MV-4-11 (cell line): ENCODE measurements at places on chromosomes 4 and X.

- DNase-seq = no peak
Measured at GRCh38 chr4:176760471-176760870, 32.3 kb downstream of the VEGFC start.

DNA sequence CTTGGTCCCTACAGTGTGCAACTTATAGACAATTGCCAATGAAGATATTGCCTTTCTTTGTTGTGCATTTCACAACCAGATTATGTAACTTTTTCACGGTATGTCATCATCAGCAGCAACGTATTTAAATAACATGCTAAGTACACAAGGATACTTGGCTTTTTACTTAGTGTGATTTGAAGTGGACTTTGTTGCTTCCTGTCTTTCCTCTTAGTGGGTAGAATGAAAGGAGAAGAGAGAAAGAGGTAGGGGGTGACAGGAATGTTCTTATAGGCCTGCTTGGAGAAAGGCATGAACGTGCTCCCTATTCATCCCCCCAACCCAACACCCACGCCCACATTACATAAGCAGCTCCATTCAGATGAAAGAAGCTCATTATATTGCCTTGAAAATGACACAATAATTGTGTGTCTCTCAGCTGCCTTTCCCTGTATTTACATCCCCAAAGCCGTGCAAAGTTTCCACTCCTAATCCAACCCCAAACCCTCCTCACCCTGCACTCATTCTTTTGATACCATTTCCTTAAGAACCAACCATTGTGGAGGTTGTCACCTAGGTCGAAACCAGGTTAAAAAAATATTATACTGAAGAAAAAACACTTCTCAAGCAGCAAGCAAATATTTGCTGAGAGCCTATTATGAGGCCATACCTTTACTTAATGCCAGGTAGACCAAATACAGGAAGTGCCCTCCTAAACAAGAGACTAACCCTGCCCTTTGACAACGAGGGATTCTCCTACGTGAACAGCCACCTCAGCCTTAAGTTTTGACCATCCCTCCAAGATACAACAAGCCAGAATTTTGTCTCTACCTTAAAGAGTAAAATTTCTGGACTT is 25.2 kb upstream of the GK start:
- peak; percentile 84 for DNase-seq

GRCh38 chr4:140861359-140862176 is 105.4 kb upstream of the TBC1D9 start:
- peak; percentile 58 for DNase-seq

DNA sequence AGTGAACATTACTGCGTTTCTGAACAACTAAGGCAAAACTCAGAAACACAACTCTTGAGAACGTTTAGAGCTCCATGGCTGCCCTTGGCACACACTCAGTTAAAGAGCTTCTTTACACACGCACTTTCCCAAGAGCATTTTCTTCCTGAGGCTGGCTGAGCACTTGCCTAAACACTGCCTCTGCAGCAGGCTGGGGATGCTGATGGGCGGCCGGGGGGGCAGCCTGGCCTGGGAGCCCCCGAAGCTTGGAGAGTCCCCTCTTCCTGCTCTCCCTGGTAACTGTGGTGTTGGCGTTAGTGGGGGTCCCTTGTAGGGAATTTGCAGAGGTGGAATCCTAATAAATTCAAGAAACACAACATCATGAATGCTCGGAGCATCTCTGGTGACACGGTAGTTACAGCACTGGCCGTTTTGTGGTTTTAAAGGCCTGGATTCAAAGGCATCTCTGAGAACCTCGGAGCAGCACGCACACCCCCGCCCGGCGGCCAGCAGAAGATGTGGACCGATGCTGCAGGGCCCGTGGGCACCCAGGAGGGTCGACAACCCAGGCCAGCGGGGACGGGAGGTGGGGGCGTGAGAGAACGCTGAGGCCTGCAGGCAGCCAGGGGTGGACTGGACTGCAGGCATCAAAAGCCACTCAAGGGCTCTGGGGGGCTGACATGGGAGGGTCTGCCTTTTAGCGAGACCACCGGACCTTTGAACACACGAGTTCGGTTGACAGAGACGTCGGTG is 45.4 kb downstream of the FGFRL1 start:
- no peak for DNase-seq

DNA sequence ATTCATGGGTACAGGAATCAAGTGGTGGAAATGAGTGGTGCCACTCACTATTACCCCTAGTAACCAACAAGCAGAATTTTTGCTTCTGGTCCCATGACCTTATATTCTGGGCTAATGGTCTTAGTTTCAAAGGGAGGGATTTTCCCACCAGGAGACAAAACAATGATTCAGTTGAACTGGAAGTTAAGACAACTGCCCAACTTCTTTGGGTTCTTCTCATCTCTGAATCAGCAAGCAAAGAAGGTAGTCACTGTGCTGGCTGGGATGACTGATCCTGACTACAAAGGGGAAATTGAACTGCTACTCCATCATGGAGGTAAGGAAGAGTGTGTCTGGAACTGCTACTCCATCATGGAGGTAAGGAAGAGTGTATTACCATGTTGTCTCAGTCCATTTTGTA is 87.2 kb downstream of the IL13RA2 start:
- DNase-seq = no peak
